ENCODE measurements at places on chromosomes 11 and 22.

DNA sequence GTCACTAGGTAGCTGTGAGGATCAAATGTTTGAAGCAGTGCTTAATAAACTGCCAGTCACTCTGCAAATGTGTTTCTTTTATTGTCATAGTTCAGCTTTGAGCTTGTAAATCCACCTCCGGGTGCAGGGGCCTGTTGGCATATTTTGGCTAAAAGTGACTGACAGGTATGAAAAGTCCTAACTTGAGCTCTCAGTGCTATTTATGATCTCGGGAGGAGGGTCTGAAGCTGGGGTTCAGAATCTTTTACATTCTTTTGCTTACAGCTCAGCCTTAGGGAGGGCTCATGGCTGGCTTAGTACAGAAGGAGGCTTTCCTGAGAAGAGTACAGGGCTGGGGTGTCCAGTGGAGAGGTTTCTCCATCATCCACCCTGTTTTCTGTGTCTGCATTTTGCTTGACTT, 1.5 kb downstream of the ASPHD2 start:
- no peak for DNase-seq

- no peak for DNase-seq
Observed at GRCh38 chr11:61756452-61757212, 4.2 kb downstream of the MYRF start.

- no peak for DNase-seq
Observed at GRCh38 chr11:25566298-25567200, 765.4 kb upstream of the ANO3 start.

- DNase-seq = peak; percentile 84
Observed at GRCh38 chr22:50267591-50268390, 2.4 kb downstream of the MAPK11 start.

DNA sequence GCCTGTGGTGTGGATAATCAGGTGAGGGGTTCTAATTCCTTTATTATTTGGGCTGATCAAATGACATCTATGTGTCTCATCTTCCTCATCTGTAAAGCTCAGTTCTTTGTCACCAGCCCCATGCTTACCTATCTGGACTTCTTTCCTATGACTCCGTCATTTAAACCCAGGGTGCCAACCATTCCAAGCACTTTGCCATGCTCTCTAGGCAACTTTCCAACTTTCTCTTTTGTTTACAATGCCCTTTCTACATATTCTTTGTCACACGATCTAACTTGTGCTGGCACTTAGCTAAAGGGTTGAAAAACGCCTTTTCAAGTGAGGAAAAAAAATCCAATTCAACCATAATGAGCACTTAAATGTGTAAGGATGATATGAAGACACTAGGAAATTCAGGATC, 27.9 kb downstream of the EXPH5 start:
- DNase-seq = no peak

DNA sequence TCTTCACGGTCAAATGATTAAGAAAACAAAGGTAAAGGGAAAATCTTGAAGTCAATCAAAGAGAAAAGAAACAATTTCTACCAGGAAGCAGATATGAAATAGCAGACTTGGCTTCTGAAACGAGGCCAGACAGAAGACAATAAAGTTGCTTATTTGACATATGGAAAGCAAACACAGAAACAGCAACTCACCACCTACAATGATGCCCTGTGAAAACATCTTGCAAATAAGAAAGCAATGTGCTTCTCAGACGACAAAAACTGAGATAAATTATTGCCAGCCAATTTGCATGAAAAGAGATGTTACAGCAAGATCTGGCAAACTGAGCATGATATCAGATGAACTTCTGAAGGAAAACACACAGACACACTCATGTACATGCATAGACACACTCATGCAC, 45.9 kb upstream of the CTSC start:
- no peak for DNase-seq

DNA sequence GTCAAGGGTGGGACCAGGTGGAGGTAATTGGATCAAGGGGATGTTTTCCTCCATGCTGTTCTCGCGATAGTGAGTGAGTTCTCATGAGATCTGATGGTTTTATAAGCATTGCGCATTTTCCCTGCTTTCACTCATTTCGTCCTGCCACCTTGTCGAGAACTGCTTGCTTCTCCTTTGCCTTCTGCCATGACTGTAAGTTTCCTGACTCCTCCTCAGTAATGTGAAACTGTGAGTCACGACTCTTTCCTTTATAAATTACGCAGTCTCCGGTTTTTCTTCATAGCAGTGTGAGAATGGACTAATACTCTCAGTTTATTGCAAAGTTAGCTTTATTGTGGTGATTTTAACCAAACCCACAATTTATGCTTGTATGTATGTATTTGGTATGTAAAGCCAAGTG, 878.5 kb upstream of the ANO3 start:
- DNase-seq = no peak

Data from activated effector memory CD4-positive, alpha-beta T cell treated with anti-CD3 and anti-CD28 coated beads, Interleukin-2, amount 50 U/mL, for 16 hours (primary cell).